ENCODE measurements at places on chromosomes 6 and 20. TPM values are rescaled to one million over a fixed set of nuclear protein-coding genes. Genes with fewer than 3 reads are reported as not detected.

The TSBP1 gene
- total RNA-seq, result not detected

The C20orf96 gene
- 13.5 TPM for total RNA-seq

DNA sequence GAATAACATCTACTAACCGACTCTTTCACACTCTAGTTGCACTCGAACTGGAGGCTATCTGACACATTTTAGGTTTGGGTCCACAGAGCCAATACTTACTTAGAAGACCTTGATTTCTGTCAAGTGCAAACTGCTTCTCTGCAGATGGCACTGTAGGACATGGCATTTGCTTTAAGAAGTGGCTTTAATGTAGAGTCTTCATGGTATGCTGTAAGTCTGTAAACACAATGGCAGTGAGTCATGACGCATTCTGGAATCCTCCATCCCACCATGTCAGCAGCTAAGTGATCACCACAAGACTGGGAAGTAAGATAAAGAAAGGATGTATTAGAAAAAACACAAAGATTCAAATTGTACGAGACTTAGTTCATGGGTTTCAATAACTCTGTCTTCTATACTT is 377.0 kb upstream of the NOX3 start:
- no peak overlapping the region for H3K27ac ChIP-seq
- no peaks in the 10 kb centered on the region for H3K27me3 ChIP-seq
- H3K4me3 ChIP-seq, result no peak overlapping the region
- no peaks in the 10 kb centered on the region for H3K4me1 ChIP-seq
- DNase-seq, result no peak
- no peaks in the 10 kb centered on the region for H3K36me3 ChIP-seq

DNA sequence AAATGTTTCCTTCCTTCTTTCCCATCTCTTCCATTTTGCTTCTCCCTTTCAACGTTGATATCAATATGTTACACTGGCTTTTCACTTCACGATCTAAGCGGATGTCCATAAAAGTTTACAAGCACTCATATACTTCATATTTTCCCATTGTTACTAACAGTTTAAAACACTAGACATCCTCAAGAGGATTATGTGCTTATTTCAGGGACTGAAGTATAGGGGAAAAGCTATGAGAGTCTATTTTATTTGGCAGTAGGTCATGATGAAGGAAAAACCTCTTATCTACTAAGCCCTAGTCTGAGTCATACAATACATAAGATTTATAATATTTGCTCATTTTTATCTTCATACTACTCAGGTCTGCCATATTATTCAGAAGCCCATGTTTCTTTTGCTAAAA is 20.6 kb upstream of the EPB41L2 start:
- no peaks in the 10 kb centered on the region for H3K27me3 ChIP-seq
- no peak for DNase-seq
- H3K27ac ChIP-seq, result no peak overlapping the region
- no peaks in the 10 kb centered on the region for H3K36me3 ChIP-seq
